ENCODE measurements at places on chromosomes 1 and 21.

DNA sequence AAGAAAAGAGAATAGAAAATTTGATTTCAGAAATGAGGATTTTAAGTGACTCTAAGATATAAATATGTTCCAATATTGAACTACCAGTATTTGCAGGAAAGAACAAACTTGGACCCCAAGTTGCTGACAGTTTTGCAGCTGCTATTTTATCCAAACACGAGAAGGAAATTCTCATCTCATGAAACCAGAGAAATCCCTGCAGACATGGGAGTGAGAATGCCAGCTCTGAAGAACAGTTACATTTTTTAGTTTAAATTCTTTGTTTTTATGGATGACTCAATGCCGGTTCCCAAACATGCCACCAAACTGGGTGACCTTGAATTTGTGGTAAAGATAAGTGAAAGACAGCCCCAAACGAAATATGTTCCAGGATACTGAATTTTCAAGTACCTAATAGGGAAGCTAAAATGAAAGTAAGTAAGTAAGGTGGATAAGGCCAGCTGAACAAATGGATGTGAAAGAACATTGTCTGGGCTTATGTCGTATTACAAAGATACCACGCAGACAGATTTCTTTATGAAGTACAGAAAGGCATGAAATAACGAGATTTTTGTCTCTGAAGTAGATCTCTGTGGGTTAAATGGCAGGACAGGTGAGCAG lies 19.9 kb downstream of the TLR5 start:
- DNase-seq, result no peak

DNA sequence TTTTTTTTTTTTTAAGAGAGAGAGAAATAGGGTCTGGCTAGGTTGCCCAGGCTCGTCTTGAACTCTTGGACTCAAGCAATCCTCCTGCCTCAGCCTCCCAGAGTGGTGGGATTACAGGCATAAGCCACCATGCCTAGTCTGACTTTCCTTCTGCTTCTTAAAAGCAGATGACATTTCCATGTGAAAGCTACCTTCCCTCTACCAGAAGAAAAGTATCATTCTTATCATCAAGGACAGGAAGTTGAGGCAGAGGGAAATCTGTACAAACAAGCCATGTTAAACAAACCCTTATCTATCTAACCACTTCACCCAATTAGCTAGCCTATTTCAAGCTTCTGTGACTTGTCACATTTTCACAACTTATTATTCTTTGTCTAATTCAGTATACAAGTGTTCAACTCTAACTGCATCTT lies 54.8 kb downstream of the SAMSN1 start:
- DNase-seq, result no peak

- DNase-seq, result no peak
Measured at GRCh38 chr1:218592688-218593087, 247.6 kb downstream of the TGFB2 start.

GRCh38 chr1:107545879-107546278 lies 405.0 kb downstream of the NTNG1 start:
- DNase-seq, result no peak

- DNase-seq, result no peak
Measured at GRCh38 chr1:153881751-153882150, 41.0 kb downstream of the GATAD2B start.

- DNase-seq, result no peak
Measured at GRCh38 chr21:38936240-38936639, 130.5 kb downstream of the ETS2 start.

GRCh38 chr1:226887006-226887405 lies 16.6 kb downstream of the PSEN2 start:
- DNase-seq, result no peak

DNA sequence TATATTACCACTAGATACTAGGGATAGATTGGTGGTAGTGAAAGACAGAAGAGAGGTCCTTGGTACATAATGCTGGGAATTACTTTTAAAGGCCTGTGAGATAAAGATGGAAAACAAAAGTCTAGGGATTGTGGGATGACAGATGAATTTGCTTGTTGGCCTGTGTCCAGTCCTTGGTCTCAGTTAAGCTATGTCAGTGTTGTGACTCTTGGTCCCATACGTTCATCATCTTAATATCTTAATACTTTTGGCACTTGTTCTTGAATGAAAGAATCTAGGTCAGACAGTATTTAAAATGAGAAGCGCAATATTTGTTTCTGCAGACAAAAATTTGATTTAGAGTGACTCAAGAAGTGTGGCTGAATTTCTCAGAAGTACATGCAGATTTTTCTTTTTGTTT lies 7.6 kb downstream of the RPL5 start:
- no peak for DNase-seq

Measured in activated CD4-positive, alpha-beta T cell treated with anti-CD3 and anti-CD28 coated beads, Interleukin-2, Interleukin-6, amounts not matched to agents 100 ng/mL and 50 ng/mL, durations not matched to agents 16 hours and 8 hours (primary cell).